ENCODE measurements at places on chromosomes 7 and 10.

DNA sequence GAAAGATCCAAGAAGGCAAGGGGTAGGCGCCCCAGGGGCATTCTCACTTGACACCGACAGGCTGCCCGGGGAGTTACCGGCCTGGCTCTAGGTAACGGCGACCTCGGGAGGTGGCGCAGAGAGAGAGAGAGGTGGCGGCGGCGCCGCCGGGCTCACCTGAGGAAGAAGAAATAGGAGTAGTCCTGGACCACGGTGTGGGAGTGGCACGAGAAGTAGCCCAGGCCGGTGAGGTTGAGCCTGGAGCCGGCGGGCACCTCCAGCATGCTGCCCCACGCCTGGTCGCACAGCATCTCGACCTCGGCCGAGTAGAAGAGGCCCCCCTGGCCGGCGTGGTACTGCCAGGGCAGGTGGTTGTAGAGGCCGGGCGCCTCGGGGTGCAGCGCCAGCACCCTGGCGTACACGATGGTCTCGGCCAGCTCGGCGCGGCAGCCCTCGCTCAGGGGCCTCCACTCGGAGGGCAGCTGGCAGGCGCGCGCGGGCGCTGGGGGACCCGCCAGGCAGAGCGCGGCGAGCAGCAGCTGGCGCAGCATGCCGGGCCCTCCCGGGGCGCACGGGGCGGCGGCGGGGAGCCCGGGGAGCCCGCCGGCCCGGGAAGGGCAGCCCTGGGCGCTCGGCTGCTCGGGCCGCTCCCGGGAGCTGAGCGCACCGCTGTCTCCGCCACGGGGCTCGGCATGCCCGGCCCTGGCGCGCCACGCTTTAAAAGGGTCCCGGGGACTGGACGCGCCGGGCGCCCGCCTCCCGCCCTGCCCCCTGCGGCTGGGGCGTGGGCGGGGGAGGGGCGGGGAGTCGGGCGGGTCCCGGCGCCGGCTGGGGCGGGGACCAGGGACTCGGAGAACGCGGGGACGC lies at the start of gene CCDC3:
Gene CCDC3 (minus strand): TSS at position 673 of the 846 bp plus-strand sequence. CDS start 143 bp downstream, at position 530.
- peak; percentile 67 for DNase-seq

- no peak for DNase-seq
Observed at GRCh38 chr7:47611045-47611511, 29.2 kb upstream of the TNS3 start.

DNA sequence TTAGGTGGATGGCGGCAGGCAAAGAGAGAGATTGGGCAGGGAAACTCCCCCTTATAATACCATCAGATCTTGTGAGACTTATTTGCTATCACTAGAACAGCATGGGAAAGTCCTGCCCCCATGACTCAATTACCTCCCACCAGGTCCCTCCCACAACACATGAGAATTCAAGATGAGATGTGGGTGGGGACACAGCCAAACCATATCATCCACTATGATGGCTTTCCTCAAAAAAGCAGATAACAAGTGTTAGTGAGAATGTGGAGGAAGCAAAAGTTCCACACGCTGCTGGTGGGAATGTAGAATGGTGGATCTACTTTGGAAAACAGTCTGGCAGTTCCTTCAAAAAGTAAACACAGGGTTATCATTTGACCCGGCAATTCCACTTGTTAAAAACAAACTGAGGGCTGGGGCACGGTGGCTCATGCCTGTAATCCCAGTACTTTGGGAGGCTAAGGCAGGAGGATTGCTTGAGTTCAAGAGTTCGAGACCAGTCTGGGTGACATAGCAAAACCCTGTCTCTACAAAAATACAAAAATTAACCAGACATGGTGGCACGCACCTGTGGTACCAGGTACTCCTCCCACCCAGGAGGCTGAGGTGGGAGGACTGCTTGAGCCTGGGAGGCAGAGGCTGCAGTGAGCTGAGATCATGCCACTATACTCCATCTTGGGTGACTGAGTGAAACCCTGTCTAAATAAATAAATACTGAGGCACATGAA lies 161.4 kb upstream of the EEPD1 start:
- DNase-seq = no peak

GRCh38 chr7:98872328-98872924 lies 2.6 kb upstream of the TMEM130 start:
- DNase-seq = no peak

- no peak for DNase-seq
Observed at GRCh38 chr7:20351901-20352300, 21.2 kb downstream of the ITGB8 start.

GRCh38 chr10:128419466-128420019 lies 293.3 kb upstream of the MKI67 start:
- no peak for DNase-seq

DNA sequence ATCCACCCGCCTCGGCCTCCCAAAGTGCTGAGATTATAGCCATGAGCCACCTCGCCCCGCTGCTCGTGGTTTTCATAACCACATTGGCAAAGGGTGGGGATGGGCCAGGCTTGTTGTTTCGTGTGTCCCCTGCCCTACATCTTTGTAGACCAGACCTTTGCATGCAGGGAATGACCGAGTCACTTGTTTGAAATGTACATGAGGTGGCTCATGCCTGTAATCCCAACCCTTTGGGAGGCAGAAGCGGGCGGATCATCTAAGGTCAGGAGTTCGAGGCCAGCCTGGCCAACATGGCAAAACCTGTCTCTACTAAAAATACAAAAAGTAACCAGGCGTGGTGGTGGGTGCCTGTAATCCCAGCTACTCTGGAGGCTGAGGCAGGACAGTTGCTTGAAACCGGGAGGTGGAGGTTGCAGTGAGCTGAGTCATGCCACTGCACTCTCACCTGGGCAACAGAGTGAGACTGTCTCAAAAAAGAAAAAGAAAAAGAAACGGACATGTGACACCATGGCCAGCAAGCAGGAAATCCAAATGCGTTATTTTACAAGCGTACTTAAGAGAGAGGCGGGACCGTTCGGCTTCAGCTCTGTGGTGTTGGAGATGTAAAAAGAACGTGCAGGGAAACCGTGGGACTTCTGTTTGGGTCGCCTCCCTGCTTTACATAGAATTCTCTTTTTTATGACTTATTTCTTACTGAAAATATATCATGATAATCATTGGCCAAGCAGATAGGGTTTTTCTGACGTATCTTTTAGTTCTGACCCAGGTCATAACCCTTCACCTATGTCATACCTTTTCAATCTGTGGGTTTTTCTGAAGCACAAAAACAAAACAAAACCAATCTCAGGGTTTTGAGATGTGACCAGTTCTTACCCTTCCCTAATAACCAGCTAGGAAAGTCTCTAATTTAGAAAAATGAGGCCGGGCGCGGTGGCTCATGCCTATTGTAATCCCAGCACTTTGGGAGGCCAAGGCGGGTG lies 45.1 kb downstream of the WIPI2 start:
- DNase-seq = no peak

All from ascending aorta (tissue), 2 donors.